Caki2 (cell line): ENCODE measurements at places on chromosomes 3 and 15. TPM values are rescaled to one million over a fixed set of nuclear protein-coding genes. Genes with fewer than 3 reads are reported as not detected.

The SLC28A2 gene
- not detected in 2 replicates for total RNA-seq

The HCLS1 gene
- not detected in 2 replicates for total RNA-seq

The P2RY13 gene
- total RNA-seq, result not detected in 2 replicates

The CD80 gene
- not detected in 2 replicates for total RNA-seq

The DUOX1 gene
- not detected in 2 replicates for total RNA-seq

The PPARG gene
- 58.3 and 63.8 TPM in 2 replicates for total RNA-seq

The H1-8 gene
- total RNA-seq, result not detected in 2 replicates

The TMEM158 gene
- total RNA-seq, result 3.2 and 7.5 TPM in 2 replicates

The PHC3 gene
- total RNA-seq, result 11.1 and 24.5 TPM in 2 replicates

The KCNAB1 gene
- total RNA-seq, result not detected in 2 replicates

The SENP7 gene
- 1.2 and 2.7 TPM in 2 replicates for total RNA-seq

The PRR20G gene
- total RNA-seq, result not detected in 2 replicates

The SPINK8 gene
- total RNA-seq, result not detected in 2 replicates

The FEZF2 gene
- total RNA-seq, result not detected in 2 replicates

The ADGRG7 gene
- total RNA-seq, result not detected in 2 replicates

The SLC9C1 gene
- total RNA-seq, result not detected in 2 replicates

The STAC gene
- 8.7 and 13.3 TPM in 2 replicates for total RNA-seq
